Stimulated activated naive CD4-positive, alpha-beta T cell treated with Interleukin-2 at 50 U/mL for 16 hours (primary cell): ENCODE measurements at places on chromosomes 1 and 21.

DNA sequence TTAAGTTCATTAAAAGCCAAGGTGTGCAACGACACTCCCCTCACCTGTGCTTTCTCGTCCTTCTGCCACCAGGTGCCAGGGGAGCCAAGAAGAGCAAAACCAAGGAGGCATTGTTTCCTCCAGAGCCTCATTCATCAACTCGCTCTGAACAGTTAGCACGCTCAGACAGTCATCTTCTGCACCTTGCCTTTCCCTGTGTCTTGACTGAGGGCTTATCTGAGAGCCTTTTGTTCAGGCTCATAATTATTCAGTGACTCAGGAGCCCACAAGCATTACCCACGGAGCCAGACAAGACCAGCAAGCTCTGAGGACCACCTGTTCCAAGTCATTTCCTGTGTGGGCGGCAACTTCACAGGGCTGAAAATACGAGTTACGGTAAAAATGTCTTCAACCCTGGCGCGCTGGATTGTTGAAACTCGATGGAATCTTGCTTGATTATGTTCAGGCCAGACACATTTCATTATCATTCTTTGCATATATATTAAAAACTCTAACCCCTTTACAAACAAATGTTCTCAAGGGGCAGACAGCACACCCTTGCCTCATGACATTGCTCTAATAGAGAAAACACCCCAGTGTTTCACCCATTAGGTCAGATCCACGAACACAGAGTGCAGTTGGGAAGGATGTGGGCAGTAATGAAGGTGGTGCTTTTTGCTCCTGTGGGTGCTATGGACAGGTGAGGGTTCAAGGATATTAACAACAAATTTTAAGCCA, 89.7 kb upstream of the RUNX1 start:
- DNase-seq, result peak; percentile 42

DNA sequence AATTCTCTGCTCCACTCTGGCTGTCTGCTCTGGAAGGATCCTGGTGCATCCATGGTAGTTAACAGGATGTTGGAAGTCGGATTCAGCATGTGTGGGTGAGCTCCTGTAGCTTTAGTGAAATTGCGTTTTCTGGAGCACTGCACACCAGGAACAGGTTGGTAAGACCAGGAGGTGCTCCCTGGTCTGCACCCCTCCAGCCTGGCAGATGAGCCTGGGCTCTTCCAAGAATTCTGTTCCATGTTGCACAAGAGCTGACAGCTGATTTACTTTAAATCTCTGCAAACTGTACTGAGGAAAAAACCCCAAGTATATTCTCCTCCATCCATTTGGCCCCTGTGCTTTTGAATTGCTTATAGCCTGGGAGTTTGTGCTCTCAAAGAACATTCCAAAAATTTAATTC, 33.7 kb downstream of the KCNK1 start:
- no peak for DNase-seq

DNA sequence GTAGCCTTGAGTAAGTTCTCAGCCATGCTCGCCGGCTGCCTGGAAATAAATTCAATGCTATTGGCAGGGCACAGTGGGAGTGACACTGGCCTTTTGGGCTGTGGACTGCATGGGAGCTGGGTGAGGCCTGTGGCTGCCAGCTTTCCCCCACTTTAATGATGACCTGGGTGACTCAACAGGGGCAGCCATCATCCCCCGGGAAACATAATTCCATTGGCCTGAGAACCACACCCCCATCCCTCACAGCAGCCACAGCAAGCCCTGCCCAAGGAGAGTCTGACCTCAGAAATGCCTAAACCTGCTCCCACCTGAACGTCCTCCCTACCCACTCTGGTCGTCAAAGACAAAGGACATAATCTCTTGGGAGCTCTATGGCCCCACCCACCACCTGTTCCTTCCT, 384.0 kb downstream of the LTN1 start:
- no peak for DNase-seq

GRCh38 chr1:200837931-200838571, 34.7 kb upstream of the GPR25 start:
- DNase-seq, result no peak
